Right ventricle myocardium inferior (tissue), 1 donor: ENCODE measurements at places on chromosomes 2 and 18. TPM values are rescaled to one million over a fixed set of nuclear protein-coding genes. Genes with fewer than 3 reads are reported as not detected.

- DNase-seq: no peak
Measured at GRCh38 chr18:12010187-12010802, 29.0 kb downstream of the IMPA2 start.

GRCh38 chr2:182228741-182229140 is 198.1 kb downstream of the PDE1A start:
- no peak for DNase-seq

GRCh38 chr2:126707191-126707590 is 51.2 kb downstream of the GYPC start:
- no peak for DNase-seq

INPP5D gene
- 5.2 TPM for total RNA-seq

BUB1 gene
- total RNA-seq: 0.87 TPM

SKOR2 gene
- total RNA-seq: not detected

PRKAG3 gene
- not detected for total RNA-seq

CXCR1 gene
- total RNA-seq: 1.1 TPM

LAMA1 gene
- not detected for total RNA-seq
